CD8-positive, alpha-beta memory T cell (primary cell): ENCODE measurements at places on chromosomes 3 and 15.

DNA sequence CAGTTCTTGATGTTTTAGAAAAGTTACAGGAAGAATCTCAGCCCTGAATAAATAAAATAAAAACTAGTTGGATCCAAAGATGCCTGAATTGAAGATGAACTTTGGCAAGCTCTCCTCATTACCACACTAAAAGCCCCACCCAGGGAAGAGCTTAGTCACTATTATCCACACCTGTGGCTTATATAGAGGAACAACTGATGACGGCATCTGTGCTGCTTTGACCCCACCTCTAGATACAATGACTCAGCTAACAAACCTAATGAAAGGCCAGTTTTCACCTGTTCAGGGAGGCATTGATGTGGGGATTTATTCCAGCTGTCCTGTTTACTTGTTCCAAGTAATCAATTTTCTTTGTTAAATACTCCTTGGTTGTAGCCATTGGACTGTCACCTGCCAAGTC is 604.7 kb upstream of the EPHA6 start:
- H3K27ac ChIP-seq, result no peak overlapping the region
- no peaks in the 10 kb centered on the region for H3K27me3 ChIP-seq
- H3K4me1 ChIP-seq, result no peaks in the 10 kb centered on the region
- no peak overlapping the region for H3K4me3 ChIP-seq
- no peak for DNase-seq

GRCh38 chr3:30702828-30703397 is 96.5 kb downstream of the TGFBR2 start:
- no peaks in the 10 kb centered on the region for H3K36me3 ChIP-seq
- no peak for DNase-seq
- no peaks in the 10 kb centered on the region for H3K4me1 ChIP-seq
- no peaks in the 10 kb centered on the region for H3K27me3 ChIP-seq

GRCh38 chr3:181461381-181461780 is 250.3 kb upstream of the SOX2 start:
- H3K27me3 ChIP-seq, result no peaks in the 10 kb centered on the region
- H3K27ac ChIP-seq, result no peak overlapping the region
- DNase-seq, result no peak
- H3K4me3 ChIP-seq, result no peak overlapping the region
- H3K4me1 ChIP-seq, result no peaks in the 10 kb centered on the region

- no peaks in the 10 kb centered on the region for H3K36me3 ChIP-seq
- H3K4me3 ChIP-seq, result no peak overlapping the region
- no peaks in the 10 kb centered on the region for H3K27me3 ChIP-seq
These were observed 68.3 kb upstream of the GLCE start for GRCh38 chr15:69092159-69092558.
